ENCODE measurements at places on chromosomes 2 and 18. TPM values are rescaled to one million over a fixed set of nuclear protein-coding genes. Genes with fewer than 3 reads are reported as not detected.

Gene SERPINB13
- not detected for total RNA-seq

Gene IL1R2
- 1.8 TPM for total RNA-seq

Gene ST6GAL2
- 0.74 TPM for total RNA-seq

DNA sequence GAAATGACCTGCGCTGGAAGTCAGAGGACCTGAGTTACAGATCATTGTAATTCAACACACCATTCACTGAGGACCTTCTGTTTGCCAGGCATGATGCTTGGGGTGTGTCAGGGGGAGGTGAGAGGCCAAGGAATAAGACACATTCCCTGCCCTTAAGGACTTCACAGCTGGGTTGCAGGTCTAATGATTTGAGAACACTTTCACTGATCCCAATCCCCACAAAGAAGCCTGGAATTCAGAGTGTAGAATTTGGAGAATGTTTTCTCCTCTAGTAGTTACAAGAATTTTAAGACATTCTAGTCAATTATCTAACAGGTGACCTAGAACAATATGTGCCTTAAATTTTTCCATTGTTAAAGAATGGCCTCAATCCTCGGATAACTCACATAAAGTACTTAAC is 322.4 kb downstream of the TNS1 start:
- H3K4me1 ChIP-seq = no peaks in the 10 kb centered on the region
- H3K4me3 ChIP-seq = no peak overlapping the region
- no peaks in the 10 kb centered on the region for H3K27me3 ChIP-seq
- no peak for DNase-seq
- H3K27ac ChIP-seq = no peak overlapping the region
- no peaks in the 10 kb centered on the region for H3K36me3 ChIP-seq

Gene MGAT5
- total RNA-seq = 68.8 TPM

Gene NCKAP5
- not detected for total RNA-seq

- H3K4me1 ChIP-seq = peaks cover 5% of the 10 kb centered on the region
- no peaks in the 10 kb centered on the region for H3K27me3 ChIP-seq
- H3K4me3 ChIP-seq = no peak overlapping the region
These were observed 175.1 kb downstream of the ZFP36L2 start for GRCh38 chr2:43051338-43051737.

GRCh38 chr18:374721-375168 is 106.9 kb upstream of the THOC1 start:
- H3K4me1 ChIP-seq = no peaks in the 10 kb centered on the region
- H3K27ac ChIP-seq = no peak overlapping the region
- no peaks in the 10 kb centered on the region for H3K36me3 ChIP-seq
- no peak for DNase-seq

Data from CD4-positive, CD25-positive, alpha-beta regulatory T cell (primary cell).